ENCODE measurements at places on chromosomes 7 and 10. TPM values are rescaled to one million over a fixed set of nuclear protein-coding genes. Genes with fewer than 3 reads are reported as not detected.

The KMT2E gene
- 80.5 TPM for total RNA-seq

GRCh38 chr7:108459922-108460551 is 3.8 kb upstream of the NRCAM start:
- no peak for DNase-seq

The C10orf67 gene
- not detected for total RNA-seq

The POLL gene
- 10.5 TPM for total RNA-seq

DNA sequence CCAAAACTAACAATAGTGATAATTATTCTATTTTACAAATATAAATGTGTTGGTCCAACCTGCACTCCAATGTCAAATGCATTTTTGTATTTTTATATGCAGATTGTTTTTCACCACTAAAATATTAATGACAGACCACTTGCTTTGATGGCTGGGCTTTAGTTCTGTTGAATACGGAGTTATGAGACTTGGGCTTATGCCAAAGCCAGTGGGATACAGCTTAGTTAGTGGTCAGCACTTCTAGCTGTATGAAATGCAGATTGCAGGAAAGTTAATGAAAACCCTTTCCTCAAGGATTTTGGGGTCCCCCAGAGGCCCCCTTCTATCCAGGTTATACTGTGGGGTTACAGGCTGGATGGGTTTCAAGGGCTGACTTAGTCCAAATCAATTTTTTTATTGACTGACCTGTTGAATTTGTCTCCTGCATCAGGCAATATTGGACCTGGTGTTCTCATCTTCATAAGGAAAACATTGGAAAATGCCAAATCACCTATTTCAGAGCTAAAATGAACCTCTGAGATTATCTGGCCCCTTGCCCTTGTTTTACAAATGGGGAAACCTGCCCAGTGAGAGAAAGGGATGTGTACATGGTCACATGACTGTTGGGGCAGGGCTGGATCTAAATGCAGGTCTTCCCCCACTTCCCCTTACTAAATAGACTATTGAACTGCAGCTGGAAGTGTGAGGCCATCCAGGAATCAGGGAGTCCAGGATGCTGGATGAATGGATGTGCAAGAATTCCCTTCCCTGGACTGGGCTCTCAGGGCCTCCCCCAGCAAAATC is 1085.3 kb downstream of the KCNMA1 start:
- no peak for DNase-seq

The GGCT gene
- total RNA-seq = 59.6 TPM

DNA sequence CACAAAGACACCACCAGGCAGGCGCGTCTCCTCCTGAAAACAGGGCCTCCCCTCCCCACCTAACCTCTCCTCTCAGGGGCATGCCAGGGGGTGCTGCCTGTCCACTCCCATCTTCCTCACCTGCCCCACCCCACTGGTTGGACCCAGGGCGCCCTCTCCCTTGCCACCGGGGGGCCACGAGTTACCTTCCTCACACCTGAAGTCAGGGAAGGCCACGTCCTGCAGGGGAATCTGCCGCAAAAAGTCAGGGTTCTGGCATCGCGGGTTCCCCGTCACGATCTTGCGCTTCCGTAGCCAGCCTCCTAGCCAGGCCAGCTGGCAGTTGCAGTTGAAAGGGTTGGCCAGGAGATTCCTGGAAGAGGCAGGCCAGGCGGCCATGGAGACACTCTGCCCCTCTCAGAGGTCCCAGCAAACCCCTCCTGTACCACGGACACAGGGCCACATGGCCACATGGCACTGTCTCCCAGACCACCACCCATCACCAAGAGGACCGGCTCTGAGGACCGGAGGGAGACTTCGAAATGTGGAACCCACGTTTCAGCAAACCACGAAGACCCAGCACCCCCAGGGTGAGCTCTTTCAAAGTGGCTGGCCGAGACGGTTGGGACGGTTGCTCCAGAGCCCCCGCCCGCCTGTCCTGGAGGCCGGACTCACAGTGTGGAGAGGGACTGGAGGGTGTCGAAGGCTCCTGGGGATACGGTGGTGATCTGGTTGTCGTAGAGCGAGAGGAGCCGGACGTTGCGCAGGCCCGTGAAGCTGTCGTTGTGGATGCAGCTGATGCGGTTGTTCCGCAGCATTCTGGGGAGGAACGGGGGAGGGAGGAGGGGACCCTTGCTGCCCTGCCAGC is 142.8 kb downstream of the SLIT1 start:
- DNase-seq = no peak

DNA sequence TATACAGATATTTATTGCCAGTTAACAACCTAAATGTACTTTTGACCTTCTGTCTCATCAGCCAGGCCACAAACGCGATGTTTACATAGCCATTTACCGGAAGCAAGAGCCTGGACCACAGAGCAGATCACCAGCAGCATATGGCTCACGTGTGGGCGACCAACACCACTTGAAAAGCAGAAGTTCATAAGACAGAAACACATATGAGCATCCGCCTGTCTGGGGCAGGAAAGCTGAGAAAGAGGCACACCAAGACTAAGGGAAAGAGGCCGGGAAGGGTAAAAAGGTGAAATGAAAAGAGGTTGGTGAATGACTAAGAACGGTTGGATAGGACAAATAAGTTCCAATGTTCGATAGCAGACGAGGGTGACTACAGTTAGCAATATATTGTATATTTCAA is 1.3 kb downstream of the ABCB1 start:
- DNase-seq = no peak

DNA sequence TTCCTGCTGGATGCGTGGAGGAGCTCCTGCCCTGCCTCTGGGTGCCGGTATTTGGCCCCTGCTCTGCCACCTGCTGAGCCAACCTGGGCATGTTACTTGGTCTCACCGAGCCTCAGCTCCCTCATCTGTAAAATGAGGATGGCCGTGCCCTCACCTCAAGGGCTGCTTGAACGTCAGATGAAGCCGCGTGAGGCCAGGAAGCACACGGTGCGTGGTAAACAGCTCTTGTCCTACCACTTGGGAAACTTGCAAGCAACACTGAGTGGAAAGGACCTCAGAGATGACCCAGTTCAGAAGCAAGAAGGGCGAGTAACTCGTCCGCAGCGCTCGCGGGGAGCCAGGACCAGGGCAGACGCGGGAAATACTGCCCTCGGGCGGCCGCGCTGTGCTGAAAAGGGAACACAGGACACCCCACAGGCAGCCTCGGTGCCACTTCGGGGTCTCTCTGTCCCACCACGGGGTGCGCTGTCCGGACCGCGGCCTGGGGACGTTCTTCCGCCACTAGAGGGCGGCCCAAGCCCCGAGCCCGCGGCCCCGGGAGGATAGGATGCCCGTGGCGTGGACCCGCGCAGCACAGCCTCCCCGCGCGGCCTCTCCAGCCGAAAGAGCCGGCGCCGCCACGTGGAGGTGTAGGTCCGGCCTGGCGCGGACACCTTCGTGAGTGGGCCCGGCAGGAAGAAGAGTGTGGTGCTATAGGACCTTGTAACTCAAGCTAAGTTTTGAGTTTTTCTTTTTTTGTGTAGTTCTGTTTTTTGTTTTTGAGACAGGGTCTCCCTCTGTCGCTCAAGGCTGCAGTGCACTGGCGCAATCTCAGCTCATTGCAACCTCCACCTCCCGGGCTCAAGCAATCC is 94.1 kb downstream of the PRKAG2 start:
- peak; percentile 24 for DNase-seq

- no peak for DNase-seq
Measured at GRCh38 chr7:111789870-111790269, 227.6 kb upstream of the IMMP2L start.

- no peak for DNase-seq
Measured at GRCh38 chr7:151472644-151473380, 32.9 kb upstream of the CRYGN start.

DNA sequence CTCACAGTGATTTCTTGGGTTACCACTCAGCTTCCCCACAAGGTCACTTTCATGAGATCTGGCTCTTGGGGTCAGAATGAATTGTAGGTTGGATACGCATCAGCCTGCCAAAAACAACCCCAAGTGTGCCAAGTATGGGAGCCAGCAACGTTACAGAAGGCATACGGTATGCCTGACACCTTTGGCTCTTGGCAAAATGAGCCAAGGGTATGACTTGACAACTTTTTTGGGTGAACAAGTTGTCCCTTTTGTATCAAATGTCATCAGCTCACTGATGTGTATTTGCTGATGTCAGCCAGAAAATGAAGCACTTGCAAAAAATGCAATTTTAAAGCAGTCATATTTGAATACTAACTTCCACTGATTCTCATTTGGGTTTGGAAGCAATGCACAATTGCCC is 168.4 kb downstream of the CACNB2 start:
- DNase-seq = no peak

The ARPC1B gene
- total RNA-seq = 27.9 TPM

The LRRD1 gene
- total RNA-seq = not detected

- no peak for DNase-seq
Measured at GRCh38 chr7:136104269-136104603, 127.1 kb upstream of the MTPN start.

DNA sequence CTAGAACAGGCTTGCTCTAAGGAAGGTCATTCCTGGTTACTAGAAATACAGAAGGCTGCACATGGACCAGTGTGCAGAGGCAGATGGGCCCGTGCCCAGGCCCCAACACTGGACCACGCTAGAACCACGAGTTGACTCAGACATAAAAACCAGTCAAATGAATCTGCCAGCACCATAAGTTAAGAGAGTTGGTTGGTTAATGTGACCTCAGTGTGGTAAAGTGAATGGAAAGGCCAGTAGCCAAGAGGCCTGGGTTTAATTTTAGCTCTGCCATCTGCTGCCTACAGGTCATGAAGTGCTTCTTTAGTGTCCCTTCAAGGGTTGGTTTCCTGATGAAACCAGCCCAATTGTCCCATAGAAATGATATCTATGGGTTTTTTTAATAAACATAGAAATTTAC is 329.6 kb upstream of the NRP1 start:
- no peak for DNase-seq

DNA sequence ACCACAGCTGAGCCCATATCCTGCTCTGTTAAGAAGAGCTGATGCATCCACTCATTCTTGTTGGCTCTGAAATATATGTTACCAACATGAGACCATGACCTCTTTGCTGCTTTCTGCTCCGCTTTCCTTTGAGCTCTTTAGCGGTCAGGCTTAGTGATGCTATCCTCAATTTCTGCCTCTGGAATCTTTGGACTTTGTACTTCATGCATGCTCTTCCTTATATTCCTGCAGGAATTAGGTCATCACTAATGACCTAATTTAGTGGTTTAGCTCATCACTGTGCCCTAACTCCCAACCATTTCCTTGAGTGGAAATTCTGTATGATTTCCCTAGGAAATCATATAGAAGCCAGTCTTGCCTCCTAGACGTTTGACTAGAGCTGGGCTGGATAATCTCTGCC is 119.5 kb downstream of the AOAH start:
- no peak for DNase-seq

The EN2 gene
- total RNA-seq = not detected

DNA sequence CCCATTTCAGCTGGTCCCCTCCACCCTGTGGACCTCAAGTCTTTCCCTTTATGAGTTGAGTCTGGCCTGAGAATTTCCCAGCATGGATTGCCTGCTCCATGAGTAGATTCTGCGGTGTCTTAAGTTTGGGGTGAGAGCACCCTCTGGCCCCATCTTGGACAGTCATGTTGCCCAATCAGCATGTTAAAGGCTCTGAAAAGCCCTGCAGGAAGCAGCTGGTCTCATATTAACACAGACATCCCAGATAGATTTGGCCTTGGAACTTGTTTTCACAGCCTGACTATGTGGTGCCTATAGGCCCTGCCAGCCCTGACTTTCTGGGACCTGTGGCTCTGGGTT is 15.5 kb upstream of the SLC29A3 start:
- no peak for DNase-seq

- no peak for DNase-seq
Measured at GRCh38 chr7:2956526-2957368, 86.9 kb downstream of the CARD11 start.

The PRSS37 gene
- not detected for total RNA-seq

- no peak for DNase-seq
Measured at GRCh38 chr7:84175461-84175860, 19.1 kb downstream of the SEMA3A start.

- no peak for DNase-seq
Measured at GRCh38 chr10:28905371-28905770, 228.1 kb downstream of the BAMBI start.

The PPP1R17 gene
- not detected for total RNA-seq

- DNase-seq = no peak
Measured at GRCh38 chr7:1349351-1349761, 109.9 kb downstream of the MICALL2 start.

GRCh38 chr10:125521721-125522680 is 161.0 kb downstream of the TEX36 start:
- DNase-seq = no peak

The TMEM196 gene
- total RNA-seq = not detected

The GIMAP7 gene
- 18.1 TPM for total RNA-seq

- DNase-seq = no peak
Measured at GRCh38 chr10:2401459-2401858, 664.1 kb upstream of the ADARB2 start.

DNA sequence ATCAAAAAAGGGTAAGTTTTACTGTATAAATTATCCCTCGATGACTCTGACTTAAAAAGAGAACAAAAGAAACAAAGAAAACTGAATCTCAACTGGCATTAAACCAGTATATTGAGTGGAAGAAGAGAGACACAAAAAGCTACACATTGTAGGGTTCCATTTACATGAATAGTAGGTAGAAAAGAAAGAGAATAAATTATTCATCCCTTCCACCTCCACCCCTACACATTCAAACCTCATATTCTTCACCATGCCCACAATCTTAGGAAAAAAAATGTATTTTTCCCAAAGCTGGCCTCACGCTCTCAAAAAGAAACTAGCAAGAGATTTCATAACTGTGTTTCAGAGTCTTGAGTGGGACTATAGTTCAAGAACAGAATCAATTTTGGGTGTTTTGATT is 346.8 kb upstream of the AOAH start:
- DNase-seq = no peak

DNA sequence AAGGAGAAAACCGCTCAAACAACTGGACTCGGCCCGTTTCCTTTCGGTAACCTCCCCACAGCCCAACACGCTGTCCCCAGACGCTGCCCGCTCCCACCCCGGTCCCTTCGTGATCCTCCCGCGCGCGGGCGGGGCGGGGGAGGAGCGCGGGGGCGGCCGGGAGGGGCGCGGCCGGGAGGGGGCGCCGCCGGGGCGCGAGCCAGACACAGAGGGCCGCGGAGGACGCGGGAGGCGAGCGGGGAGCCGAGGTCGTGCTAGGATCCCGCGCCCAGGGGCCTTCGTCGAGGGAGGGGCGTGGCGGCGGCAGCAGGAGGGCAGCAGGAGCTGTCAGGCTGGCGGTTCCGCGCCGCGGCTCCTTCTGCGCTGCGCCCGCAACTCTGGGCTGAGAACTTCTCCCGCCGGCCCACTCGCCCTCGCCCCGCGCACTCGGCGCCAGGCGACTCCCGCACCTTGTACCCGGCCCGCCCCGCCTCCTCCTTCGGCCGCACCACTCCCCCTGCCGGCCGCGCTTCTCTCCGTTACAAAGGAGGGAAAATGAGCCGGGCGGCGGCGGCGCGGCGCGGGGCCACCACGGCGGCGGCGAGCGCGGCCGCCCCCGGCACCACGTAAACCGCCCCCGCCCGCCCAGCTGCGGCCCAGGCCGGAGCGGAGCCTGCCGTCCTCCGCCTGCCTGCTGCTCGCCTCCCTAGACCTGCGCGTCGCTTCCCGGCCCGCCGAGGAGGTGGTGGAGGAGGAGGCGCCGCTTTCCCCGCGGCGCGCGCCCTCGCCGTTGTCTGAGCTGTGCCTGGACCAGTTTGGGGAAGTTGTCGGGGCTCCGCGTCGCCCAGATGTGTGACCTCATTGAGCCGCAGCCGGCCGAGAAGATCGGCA is at the start of gene CDK14:
Gene CDK14 (plus strand): TSS at position 521 of the 870 bp plus-strand sequence. CDS start 307 bp downstream, at position 828.
- no peak for DNase-seq

- DNase-seq = no peak
Measured at GRCh38 chr7:137933270-137934017, 68.4 kb downstream of the CREB3L2 start.

Measured in esophagus squamous epithelium (tissue), 5 donors.